Astrocyte of the hippocampus (primary cell): ENCODE measurements at places on chromosomes 11 and 22.

- no peak for DNase-seq
These were observed 290.2 kb upstream of the NCAM1 start for GRCh38 chr11:112670806-112671570.

GRCh38 chr11:27904358-27905055, 203.4 kb downstream of the KIF18A start:
- DNase-seq, result peak; percentile 62

GRCh38 chr11:15972838-15973237, 383.5 kb downstream of the SOX6 start:
- DNase-seq, result no peak

DNA sequence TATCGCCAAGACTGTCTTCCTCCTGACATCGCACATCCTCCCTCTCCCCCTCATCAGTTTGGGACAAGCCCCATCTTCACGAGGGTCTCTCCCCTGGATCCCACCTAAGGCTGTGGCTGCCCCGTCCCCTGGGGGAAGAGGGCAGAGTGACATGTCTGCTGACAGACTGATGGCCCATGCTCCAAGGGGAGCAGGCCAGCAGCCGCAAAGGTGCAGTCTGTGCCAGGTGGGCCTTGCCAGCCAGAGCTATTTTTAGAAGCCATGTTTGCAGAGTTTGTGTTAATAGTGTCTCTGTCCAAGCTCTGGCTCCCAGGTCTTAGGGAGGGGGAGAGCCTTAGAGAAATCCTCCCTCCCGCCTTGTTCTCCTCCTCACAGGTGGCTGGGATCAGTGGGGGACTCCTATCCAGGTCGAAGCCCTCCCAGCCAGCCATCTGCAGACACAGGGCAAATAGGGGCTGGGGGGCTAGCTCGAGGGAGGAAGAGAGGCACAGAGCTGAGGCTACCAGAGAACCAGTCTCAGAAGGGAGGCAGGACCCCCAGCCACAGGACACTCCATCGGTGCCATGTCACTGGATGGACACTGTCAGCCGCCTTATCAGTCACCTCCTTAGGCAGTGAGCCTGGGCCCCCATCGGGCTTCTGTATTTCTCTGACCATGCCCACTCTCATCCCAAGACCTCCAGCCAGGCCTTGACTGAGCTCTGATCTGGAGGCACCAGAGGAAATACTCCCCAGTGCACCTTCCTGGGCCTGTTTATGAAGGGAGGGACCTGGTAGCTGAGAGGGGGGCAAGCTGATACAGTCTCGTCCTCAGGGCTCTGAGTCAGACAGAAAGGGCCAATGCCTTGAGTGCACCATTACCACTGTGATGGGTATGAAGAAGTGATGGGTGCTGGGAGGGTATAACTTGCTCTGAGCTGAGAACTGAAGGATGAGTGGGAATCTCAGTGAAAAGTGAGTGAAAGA, 49.3 kb downstream of the CHRDL2 start:
- peak; percentile 42 for DNase-seq

- DNase-seq, result no peak
These were observed 6.3 kb upstream of the PPP2R1B start for GRCh38 chr11:111772535-111772934.

DNA sequence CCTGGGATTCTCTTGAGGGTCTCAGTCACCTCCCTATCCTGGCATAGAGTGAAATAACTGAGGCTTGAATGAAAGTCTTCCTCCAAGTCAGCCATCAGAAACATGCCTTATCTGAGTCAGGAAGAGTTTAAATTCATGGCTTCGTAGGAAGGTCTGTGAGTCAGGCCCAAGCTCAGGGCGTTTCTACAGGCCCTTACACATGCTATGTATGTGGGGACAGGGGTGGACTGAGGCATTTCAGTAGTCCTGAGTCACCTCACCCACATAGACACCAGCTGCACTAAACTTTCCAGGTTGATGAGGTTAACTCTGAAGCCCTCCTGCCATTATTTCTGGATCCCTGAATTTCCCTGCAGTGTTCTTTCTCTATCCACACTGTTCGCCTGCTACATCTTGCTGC, 134.6 kb upstream of the RCN1 start:
- peak; percentile 27 for DNase-seq

DNA sequence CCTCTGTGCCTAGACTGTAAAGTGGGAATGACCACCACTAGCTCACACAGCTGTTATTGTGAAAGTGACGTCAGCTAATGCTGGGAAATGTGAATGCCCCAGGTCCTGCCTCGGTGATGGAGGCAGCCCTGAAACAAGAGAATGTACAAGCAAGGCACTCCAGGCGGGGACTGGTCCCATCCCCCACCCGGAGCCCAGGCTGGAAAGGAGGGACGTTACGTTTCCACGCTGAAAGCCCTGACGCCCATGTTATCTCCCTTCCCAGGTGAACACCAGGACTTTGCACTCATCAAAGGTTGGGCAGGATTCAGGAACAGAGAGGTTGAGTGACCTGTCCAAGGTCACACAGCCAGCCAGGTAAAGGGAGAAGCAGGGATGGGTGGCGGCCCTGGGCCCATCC, 784 bp downstream of the SULT4A1 start:
- DNase-seq, result peak; percentile 40

DNA sequence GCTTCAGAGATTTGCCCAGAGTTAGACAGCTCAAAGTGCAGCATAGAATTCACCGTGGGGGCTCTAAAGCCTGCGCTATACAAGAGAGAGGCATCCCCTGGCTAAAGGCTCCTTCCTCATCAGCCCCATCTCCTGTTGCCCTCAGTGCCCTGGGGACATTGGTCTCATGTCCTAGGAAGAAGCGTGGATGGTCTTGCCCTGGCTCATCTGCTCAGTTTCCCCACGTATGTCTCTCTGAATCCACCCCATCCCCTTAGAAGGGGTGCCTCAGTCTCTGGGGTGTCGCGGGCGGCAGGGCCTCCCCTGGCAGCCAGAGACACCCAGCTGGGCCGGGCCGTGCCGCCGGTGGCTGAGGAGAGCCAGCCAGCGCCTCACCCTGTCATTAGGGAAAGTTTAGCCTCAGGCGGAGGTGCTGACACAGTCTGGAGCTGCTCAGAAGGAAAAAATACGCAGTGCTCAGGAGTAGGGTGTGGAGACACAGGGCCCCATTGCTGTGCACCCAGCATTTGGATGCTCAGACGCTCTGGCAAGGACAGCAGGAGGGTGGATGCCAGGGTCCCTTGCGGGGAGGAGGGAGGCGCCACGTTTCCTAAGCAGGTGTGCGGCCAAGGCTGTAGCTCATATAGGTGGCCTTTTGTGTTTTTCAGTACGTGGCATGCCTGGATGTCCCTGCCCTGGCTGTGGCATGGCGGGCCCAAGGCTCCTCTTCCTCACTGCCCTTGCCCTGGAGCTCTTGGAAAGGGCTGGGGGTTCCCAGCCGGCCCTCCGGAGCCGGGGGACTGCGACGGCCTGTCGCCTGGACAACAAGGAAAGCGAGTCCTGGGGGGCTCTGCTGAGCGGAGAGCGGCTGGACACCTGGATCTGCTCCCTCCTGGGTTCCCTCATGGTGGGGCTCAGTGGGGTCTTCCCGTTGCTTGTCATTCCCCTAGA, 1.3 kb downstream of the SLC39A13 start:
- peak; percentile 29 for DNase-seq

DNA sequence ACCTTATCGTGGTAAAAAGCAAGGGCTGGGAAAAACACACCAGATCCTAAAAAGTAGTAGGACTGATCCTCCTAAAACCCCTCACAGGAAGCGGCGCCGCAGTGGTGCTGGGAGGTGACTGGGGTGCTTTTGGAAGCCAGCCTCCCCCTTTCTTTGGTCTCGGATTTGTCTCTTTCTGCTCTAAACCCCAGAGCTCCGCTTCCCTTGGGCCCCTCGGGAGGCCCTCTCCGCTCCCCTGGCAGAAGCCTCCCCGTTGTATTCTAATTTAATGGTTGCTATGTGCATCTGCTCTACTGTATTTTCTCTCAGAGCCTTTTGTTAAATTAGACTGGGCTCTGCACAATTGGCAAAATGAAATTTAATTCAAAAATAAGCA, 587.7 kb downstream of the OPCML start:
- peak; percentile 9 for DNase-seq

- DNase-seq, result peak; percentile 80
These were observed 29.1 kb upstream of the TP53I11 start for GRCh38 chr11:44979543-44980399.

- DNase-seq, result no peak
These were observed 433.9 kb downstream of the TBC1D22A start for GRCh38 chr22:47196166-47196849.

GRCh38 chr22:32648486-32648885, 153.0 kb upstream of the TIMP3 start:
- no peak for DNase-seq

DNA sequence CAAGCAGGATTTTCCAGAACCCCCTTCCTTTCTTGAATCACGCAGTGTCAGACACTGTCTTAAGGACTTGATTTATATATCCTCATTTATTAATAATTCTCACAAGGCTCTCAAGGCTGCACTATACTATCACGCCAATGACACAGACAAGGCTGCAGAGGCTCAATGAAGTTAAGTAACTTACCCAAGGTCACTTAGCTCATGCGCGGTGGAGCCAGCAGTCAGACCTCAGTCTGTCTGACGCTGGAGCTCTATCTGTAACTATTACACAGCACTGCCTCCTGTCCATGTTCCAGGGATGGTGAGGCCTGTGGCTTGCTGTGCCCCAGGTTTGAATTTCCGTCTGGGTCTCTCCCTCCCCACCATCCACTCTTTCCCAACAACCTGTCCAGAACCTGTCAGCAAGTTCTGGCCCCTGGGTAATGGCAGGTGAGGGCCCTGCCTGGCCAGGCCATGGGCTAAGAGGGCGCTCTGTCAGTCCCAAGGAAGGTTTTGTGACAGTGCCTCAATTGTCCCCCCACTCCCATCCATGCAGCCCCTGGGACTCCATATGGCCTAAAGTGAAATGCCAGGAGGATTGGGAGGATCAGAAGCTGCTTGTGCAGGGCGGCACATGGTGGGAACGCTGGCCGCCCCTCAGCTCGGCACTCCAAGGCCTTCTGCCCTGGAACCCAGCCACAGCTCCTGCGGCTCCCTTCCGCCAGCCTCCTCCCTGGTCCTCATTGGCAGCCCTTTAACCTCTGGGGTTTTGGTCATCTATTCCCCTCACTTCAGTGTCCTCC, 8.6 kb downstream of the KCNC1 start:
- no peak for DNase-seq

DNA sequence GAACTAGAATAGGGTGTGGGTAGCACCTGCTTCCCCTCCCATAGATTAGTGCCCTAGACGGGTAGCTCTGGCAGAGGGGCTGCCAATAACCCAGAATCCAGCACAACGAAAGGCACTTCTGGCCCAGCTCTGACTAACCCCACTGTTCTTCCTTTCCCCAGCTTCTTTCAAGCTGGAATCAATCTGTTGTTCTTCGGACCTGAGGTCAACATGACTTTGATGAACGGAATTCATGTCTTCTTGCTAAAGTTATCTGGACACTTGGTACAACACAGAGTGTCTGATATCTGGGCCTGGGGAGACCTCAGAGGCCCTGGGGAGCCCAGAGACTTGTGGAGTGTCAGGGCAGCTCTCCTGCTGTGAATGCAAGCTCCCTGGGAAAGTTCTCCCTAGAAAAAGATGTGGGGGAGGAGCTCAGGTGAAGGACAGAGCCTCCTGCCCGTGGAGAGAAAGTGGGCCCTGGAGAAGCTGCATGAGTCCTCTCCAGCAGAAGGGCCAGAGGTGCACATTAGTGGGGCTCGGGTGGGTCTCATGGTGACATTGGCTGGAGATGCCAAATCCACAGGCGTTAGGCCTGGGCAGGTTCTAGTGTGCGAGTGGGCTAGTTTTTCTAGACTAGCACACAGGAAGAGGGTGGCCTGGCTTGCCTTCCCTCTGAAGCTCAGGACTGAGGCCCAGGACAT, 6.3 kb downstream of the KCNJ11 start:
- DNase-seq, result no peak

DNA sequence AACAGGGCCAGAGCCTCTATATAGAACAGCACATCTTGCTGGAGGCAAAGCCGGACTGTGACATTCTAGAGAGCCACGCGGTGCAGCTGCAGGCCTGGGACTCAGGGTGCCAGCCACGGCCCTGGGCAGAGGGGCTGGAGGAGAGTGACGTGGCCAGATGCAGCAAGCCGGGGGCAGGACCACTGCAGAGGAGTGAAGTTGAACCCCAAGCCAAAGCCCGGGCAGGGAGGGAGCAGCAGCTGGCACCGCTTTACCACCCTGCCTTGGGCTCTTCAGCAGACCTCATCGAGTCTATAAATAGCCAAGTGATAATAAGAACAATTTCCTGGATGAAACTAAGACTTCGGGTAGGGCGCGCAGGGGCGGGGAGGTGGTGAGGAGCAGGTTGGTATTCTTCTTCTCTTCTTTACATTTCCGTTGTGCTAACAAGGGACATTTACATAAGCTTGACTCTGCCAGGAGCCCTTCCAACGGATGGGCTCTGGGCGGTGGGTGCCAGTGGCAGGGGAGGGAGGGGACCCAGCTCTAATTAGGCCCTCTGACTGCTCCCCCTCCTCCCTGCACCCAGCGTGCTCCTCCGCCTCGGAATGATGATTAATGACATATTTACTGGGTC, 110.2 kb downstream of the ST3GAL4 start:
- peak; percentile 12 for DNase-seq

DNA sequence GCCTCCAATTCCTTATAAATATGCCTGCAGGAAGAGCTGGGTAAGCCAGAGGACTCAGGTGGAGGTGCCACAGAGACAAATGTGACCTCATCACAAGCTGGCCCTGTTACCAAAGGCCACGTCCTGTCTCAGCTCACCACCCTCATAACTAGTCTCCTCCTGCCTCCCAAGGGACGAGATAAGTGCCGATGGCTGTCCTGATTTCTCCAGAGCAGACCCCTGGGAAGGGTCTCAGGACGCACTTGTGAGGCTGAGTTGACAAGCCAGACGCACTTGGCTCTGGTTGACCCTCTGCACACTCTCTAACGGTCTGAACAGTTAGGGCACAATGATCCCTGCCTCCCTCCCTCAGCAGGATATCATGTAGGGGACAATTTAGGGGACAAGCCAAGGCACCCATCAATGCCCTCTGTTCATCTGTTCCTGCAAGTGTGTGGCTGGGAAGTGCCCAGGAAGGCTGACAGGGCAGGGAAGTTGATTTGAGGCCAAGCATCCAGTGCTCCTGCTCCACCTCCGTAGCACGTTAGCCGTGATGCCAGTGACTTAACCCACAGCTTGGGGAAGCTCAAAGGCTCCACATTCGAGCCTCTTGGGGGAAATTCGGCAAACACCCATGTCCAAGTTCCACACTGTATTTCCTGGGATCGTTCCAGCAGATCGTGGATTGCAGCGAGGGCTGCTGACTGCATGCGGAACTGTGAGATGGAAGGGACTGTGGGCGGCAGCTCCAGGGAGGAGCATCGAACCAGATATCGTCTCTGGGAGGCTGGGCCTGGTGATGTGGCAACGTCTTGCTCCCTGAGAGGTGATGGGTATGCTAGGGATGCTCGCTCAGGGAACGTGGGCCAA, 2.8 kb downstream of the SMIM38 start:
- DNase-seq, result no peak

- no peak for DNase-seq
These were observed 15.0 kb downstream of the ALKBH3 start for GRCh38 chr11:43895601-43896000.

- peak; percentile 28 for DNase-seq
These were observed 115.9 kb upstream of the GRK3 start for GRCh38 chr22:25448435-25449051.
